ENCODE measurements at places on chromosomes 12 and 14.
A peak's percentile ranks its signal among the peaks of the same experiment; 100 is the strongest.

- DNase-seq, result no peak
These were observed 14.6 kb downstream of the CDKN3 start for GRCh38 chr14:54411371-54411770.

DNA sequence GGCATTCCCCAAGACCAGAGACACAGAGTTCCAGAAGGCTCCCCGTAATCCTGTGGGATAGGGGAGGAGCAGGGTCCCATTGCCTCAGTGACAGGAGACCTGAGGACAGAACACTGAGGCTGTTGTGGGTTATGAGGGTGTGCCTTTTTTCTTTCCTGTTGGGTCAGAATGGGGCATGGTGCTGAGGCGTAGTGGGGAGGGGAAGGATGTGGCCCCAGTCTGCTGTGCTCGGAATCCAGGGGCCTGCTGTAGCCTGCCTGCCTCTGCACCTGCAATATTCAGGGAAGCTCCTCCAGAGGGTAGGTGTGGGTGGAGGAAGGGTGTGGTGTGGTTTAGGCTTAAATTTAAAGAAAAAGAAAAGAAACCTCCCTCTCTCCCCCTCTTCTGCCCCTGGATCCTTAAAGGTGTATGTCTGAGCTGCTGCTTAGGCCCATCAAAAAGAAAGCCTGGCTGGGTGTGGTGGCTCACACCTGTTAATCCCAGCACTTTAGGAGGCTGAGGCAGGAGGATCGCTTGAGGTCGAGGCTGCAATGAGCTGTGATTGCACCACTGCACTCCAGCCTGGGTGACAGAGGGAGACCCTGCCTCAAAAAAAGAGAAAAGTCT, 18.7 kb downstream of the PLEKHG3 start:
- no peak for DNase-seq

DNA sequence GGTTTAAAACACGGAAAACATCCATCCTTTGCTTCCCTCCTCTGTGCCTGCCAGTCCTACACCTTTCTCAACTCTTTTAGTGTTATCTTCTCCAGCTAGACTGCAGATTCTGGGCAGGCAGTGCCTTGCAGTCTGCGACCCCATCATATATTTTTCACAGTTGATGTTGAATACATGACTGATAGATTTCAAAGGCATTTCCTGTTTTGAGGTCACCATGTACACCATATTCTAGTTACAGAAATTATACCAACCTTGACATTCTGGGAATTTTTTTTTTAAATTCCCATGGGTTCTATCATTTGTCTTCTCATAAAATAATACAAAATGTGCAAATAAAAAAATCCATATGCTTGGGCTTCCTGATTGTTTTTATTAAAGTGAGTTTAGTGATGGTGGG, 16.6 kb downstream of the SOCS2 start:
- no peak for DNase-seq

- no peak for DNase-seq
These were observed 19.8 kb downstream of the KRT7 start for GRCh38 chr12:52252728-52253343.

- DNase-seq, result no peak
These were observed 394.2 kb downstream of the DPF3 start for GRCh38 chr14:72499746-72500145.

GRCh38 chr14:63515240-63515639, 27.9 kb downstream of the PPP2R5E start:
- DNase-seq, result no peak

GRCh38 chr12:32025906-32026305, 66.7 kb downstream of the RESF1 start:
- no peak for DNase-seq

DNA sequence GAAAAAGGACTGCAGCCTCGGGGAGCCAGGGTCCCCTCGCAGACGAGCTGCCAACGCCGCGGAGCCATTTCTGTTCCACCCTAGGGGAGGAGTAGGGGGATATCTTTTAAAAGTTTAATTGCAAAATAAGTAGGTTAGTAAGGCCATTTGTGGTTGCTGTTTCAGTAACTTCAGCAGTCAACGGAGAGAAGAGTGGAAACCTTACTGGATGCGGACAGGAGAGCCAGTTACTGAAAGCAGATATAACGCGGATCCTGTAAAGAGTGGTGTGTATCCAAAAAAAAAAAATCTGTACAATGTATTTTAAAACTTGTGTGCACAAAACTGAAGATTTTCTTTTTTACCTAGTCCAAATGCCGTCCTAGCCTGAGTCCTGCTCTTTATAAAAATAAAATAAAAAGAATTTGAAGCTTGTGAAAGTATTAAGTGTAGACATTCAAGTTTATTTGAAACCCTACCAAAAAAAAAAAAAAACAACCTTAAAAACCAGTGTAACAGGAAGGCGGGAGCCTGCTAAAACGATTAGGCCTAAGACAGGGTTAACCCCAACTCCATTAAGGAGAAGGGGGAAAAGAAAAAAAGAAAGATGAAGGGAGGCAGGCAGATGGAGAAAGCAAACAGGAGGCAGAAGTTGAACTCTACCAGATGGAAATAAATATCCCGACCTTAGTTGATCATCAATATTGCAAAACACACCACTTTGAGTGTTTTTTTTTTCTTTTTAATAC, 1.0 kb upstream of the BTG1 start:
- DNase-seq, result no peak

DNA sequence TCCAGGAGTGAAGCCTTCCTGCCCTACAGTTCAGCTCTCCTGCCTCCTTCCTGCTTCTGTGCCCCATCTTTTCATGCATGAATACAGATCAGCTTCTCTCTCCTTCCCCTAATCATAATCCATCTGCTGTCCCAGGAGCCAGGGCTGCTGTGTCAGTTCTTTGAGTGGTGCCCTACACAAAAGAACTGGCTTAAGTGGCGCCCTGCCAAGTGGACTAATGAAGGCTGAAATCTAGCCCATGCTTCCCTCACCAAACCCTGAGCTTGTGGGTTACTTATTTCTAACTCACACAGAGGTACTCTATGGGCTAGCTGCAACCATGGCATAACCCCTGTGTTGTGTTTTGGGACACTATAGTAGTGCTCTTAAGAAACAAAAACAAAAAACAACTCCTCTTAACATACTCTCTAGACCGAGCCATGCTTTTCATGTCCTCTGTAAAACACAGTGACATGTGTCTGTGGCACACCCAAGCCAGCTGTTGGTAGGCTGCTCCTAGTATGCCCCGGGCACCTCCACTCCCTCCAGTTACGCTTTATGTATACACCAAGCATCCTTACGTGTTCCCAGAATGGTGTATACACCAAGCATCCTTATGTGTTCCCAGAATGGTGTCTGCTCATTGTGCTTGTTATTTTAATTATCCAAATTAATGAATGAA, 19.3 kb upstream of the ETV6 start:
- DNase-seq, result no peak

GRCh38 chr12:93741659-93742109, 64.5 kb downstream of the CRADD start:
- DNase-seq, result peak; percentile 31

- DNase-seq, result no peak
These were observed 17.0 kb downstream of the ERC1 start for GRCh38 chr12:1007994-1008393.

DNA sequence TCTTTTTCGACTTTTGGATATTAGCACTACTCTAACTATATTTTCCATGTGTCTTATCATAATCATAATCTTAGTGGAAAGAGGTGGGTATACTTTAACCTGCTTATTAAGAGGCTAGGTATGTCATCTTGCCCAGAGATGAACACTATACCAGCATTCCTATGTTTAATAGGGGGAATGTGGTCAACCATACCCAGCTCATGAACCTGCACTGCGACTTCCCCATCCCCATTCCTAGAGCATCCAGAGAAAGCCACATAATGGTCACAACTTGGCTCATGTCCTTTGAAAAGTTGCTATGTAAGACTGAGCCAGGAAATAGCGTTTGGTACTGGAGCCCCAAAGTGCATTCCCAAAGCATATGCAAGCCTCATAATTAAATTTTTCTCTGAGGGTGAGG, 55.2 kb downstream of the TMCC3 start:
- no peak for DNase-seq

GRCh38 chr14:56331592-56332216, 213.5 kb downstream of the PELI2 start:
- no peak for DNase-seq

DNA sequence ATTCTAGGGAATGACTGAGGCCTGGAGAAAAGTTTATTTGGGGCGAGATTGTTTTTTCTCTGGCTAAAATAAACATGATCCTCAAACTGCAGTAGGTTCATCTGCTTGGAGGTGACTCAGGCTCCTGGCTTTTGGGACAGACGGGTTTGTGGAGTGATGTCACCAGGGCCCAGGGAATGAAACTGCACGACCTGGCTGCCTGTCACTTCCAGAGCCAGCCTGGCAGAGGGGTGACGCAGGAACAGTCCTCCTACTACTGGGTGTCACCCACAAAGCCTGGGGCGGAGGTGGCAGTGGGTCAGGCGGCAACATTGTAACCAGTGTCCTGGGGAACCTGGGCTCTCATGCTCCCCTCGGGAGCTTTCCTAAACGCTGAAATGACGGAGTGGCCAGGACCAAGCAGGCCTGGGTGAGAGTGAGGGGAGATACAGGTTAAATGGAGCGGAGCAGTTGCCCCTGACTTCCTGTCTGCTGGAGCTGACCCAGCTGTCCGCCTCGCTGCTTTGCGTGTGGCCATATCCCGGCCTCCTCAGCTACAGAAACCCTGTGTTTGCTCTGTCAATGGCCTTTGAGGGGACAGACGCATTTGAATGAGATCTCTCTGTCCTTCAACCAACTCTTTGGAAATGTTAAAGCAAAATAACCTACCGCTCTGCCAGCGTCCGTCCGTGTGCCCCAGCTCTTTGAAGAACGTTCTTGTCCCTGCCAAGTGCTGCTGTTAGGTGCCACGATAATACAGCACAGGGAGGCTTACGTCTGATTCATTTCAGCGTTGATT, 6.5 kb downstream of the HIP1R start:
- peak; percentile 66 for DNase-seq

- DNase-seq, result no peak
These were observed 7.0 kb downstream of the ETNK1 start for GRCh38 chr12:22631863-22632463.

DNA sequence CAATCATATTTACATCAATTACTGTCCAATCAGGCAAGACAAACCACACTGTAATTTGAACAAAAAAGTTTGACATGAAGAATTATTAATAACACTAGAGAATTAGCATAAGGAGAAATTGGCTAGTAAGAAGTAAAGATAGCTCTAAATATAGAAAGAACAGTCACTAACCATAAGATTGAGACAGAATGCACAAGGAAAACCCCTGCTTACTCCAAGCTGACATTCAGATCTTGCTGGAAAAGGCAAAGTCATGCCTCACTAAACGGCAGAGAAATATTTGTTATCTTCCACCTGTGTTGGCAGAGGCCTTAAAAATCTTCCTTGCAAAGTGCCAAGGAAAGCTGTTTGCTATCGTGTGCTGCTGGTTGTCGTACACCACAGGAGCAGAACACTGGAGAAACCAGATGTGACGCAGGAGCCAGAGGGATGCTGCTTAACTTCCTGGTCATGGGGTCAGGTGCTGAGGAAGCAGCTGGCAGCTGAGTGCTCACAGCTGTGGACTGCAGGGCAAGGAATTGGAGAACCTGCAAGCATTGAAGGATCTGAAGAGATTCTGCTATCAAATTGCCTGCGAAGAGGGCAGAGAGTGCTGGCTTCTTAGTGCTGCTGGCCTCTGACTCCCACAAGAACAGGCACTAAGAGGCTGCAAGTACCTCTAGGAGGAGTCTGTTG, 1323.3 kb downstream of the LRFN5 start:
- no peak for DNase-seq

- no peak for DNase-seq
These were observed 314.9 kb upstream of the TMTC1 start for GRCh38 chr12:30098677-30099076.

- no peak for DNase-seq
These were observed 24.6 kb downstream of the KERA start for GRCh38 chr12:91033251-91033650.

DNA sequence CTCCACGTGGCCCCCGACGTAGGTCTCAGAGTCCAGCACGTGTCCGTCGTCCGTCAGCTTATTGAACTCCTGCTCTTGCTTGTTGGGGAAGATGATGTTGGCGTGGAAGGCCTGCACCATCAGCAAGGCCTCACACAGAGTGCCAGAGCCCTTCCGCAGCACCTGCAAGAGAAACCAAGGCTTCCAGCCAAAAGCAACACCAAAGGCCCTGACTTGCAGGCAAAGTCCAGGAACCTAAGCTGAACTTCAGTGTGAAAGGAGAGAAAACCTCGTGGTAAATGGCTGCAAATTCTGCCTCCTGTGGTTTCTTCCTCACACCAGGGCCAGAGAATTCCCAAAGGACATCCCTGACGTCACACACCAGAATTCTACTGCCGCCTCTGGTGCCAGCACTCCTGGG, 14.5 kb downstream of the POLE start:
- no peak for DNase-seq

DNA sequence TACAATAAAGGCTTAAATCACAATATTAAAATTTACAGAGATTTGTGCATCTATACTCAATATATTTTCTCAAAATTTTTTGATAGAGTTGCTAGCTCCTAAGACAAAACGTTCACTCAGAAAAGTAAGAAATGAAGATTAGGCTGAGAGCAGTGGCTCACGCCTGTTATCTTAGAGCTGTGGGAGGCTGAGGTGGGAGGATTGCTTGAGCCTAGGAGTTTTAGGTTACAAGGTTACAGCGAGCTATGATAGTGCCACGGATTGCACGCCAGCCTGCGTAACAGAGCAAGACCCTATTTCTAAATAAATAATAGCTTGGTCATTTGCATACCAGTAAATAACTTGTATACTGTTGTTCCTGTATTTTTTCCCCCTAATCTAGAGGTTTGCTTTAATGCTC, 35.0 kb upstream of the CFL2 start:
- no peak for DNase-seq
